ENCODE measurements at places on chromosomes 7 and 10.

DNA sequence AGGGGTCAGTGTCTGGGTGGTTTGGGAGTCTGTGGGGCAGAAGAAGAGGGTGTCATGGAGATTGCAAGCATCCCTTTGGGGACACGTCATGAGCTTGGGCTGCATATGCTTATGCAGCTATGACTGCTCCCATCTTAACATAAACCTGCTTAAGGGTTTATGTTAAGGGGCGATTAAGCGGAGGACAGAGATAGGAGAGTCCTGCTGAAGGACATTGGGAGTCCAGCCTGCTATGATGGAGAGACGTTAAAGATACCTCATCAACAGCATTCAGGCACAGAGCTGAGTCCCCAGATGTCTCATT, 76.8 kb upstream of the AKR1E2 start:
- no peak for DNase-seq

DNA sequence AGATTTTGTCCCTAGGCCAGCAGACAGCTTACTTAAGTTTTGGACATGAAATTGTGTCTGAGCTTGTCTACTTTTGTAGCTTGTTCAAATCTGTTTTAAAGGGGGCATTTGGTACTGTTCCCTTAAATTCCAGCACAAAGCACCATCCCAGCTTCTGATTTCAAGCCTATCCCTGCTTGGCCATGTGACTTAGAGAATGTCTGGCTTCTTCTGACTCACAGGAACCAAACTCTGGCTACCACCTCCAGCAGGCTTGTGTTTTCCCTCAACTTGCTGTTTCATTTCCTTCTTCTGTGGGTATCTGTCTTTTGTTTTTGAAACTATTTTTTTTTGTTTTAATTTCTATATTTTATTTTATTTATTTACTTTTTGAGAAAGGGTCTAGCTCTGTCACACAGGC, 97.9 kb upstream of the FZD8 start:
- no peak for DNase-seq

DNA sequence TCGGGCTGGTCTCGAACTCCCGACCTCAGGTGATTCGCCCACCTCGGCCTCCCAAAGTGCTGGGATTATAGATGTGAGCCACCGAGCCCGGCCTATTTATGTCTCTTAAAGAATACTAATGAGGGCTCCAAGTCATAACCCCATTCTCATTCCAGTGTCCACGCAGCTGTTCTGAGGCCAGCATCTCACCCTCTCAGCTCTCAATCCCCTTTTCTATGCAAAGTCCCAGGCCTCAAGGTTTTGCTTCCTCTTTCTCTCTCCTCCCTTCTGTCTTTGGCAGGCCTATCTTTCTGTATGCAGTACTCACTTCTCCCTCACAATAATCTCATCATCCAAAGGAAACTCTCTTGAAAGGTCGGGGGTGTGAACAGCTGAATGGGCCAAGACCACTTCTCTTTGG, 28.0 kb upstream of the VSIR start:
- no peak for DNase-seq

DNA sequence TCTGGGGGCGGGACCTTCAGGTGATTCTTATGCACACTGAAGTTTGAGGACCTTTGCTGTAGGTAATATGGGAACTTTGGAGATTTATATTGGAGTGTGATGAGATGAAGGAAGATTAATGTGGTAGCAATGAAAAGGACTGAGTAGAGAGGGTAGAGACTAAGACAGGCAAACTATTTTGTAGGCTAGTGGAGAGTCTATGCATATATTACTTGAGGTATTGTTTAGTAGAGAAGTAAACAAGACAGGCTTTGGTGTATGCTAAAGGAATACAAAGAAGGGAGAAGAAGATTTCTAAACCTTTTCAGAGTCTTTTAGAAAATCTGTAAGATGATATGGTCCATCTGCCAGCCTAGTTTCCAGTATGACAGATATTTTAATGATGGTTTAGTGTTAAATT, 129.1 kb downstream of the EXOC4 start:
- no peak for DNase-seq

DNA sequence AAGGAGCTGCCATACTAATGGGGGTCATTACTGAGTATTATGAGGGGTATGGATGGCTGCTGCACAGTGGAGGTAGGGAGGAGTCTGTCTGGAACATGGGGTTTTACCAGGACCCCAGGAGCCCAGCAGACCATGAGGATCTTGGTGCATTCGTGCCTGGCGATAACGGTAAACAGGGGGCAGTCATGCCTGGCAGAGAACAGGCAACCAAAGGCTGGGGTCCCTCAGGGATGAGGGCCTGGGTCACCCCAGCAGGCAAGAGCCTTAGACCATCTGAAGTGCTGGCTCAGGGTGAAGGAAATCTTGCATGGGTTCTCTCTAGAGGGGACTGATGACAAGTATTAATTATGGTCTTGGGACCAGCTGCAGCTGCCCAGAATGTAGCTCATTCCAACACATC, 46.1 kb downstream of the MYL10 start:
- no peak for DNase-seq

GRCh38 chr7:29091715-29092114, 54.6 kb downstream of the CPVL start:
- DNase-seq, result no peak

DNA sequence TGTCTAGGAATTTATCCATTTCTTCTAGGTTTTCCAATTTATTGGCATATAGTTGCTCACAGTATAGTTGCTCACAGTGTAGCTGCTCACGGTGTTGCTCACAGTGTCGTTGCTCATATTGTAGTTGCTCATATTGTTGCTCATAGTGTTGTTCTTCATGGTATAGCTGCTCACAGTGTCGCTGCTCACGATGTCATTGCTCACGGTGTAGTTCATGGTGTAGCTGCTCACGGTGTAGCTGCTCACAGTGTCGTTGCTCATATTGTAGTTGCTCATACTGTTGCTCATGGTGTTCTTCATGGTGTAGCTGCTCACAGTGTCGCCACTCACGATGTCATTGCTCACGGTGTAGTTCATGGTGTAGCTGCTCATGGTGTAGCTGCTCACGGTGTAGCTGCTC, 7.7 kb upstream of the PRKAR1B start:
- DNase-seq, result no peak

DNA sequence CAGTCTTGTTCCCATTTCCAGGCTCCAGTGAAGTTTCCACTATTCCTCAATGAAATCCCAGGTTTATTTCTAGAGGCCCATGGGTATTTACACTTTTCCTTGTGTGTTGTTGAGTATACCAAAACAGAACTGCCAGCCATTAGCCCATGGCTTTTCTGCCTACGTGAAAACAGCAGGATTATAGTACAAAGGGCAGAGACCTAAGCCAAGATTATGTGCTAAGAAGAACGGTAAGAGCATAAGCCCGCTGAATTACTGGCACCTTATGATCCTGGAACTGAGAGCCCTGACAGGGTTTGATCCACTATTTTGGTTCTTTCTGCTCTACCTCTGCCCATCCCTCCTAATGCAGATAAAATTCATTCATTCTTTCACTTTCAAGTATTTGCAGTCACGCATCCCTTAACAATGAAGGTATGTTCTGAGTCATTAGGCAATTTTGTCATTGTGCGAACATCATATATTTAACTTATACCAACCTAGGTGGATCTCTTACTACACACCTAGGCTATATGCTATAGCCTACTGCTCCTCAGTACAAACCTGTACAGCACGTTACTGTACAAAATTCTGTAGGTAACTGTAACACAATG, 16.0 kb downstream of the SEMA3C start:
- no peak for DNase-seq

GRCh38 chr10:119116326-119116951, 12.5 kb downstream of the DENND10 start:
- DNase-seq, result no peak

GRCh38 chr7:24611130-24611529, 37.9 kb downstream of the PALS2 start:
- no peak for DNase-seq

DNA sequence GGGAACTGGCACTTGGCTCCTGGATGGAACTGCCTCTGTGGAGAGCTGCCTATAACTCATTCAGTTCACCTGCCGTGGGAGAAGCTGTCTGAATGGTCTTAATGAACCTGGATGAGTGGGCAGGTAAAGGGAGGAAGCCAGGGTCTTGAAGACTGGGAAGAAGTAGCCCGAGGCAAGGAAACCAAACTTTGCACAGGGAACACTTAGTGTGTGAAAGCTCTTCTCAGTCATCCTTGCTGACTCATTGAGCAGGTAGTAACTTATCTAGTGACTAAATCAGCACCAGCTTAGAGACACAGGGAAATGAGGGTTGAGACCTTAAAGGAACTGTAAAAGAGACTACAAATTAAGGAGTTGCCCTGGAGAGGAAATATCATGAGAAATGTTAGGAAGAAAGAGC, 9.9 kb downstream of the LRRC4 start:
- no peak for DNase-seq

- DNase-seq, result no peak
These were observed 41.0 kb downstream of the UBE2H start for GRCh38 chr7:129911790-129912189.

- DNase-seq, result no peak
These were observed 79.8 kb downstream of the CLEC2L start for GRCh38 chr7:139603282-139603681.

DNA sequence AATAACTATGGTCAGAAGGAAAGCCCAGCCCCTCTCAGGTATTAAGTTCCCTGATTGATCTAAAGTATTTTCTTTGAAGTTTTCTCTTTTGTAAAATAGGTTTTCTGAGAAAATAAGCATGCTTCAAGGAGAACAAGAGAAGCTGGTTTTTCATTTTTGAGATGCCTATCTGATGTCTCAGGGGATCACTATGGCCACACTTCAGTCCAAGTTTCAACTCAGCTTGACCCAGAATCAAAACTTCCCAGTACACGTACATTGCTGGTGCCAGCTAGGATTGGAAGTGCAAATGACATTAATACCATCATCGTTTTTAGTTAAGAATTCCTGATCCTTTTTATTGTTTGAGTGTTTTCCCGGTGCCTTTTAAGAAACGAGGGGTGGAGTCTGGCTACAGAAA, 7.2 kb downstream of the ITIH5 start:
- DNase-seq, result no peak

DNA sequence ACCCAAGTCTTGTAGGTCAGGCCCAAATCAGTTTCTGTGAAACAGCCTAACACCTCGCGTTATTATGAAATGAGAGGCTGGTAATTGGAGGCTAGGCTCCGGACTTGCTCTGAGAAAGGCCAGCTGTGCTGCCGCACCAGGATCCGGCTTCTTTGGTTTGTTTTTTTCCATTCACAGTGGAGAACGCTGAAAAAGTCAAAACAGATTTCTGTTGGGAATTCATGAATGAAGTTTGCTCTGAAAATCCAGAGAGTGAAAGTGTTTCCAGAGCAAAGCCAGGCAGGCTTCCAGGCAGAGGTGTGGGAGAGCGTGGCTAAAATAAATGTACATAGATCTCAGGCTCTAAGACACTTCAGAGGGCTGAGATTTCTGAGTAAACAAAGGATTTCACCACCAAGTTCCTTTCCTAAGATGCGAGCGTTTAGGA, 240.1 kb downstream of the TRIL start:
- no peak for DNase-seq

GRCh38 chr7:1893036-1893435, 223.0 kb downstream of the ELFN1 start:
- no peak for DNase-seq

DNA sequence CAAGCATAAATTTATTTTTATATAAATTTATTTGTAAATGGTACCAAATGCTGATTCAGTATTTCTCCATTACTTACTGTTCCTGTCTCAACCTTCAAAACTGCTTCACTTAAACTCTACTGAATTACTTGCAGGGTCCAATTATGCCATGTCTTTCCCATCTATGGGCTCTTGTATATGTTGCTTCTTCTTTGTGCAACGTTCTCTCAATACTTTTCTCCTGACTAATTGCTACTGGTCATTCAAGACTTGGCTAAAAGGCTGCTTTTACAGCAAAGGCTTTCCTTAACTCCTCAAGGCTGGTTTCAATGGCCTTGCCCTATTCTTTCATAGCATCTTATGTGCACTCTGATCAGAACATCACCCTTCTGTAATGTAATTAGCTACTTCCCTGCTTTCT, 67.9 kb downstream of the RNLS start:
- DNase-seq, result no peak

DNA sequence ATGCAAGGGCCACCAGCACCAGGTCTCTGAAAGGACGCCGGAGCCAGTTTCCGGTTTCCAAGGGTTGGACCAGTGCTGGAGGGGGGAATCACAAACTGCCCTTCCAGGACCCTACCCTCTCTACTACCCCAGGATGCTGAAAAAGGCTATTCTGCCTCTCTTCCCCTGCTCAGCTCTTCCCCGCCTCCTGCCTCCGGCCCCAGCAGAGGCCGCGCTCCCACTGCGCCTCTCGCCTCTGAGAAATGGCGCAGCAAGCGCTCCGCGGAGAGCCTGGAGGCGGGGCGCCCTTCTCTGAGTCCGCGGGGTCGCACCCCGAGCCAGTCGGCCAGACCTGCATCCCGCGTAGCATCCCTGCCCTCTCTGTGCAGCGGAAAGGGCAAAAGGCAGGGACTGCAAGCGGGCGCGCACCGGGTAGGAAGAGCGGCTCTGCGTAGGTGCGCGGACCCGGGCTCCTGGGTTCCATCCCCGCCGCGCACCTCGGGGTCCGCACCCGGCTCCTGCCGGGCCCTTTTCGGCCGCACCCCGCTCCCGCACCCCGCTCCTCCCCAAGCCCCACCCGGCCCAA, 476 bp upstream of the RET start:
- DNase-seq, result no peak

DNA sequence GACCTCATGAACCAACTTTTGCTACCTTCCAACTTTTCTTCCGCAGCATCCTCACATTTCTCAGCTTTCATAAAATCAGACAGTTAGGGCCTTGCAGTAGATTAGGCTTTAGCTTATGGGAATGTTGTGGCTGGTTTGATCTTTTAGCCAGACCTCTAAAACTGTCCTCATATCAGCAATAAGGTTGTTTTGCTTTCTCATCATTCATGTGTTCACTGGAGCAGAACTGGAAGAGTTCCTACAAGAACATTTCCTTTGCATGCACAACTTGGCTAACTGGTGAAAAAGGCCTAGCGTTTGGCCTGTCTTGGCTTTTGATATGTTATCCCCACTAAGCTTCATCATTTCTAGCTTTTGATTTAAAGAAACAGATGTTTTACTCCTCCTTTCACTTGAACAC, 130.0 kb upstream of the LRRTM3 start:
- no peak for DNase-seq

GRCh38 chr10:1660386-1660785, 76.9 kb downstream of the ADARB2 start:
- DNase-seq, result no peak

DNA sequence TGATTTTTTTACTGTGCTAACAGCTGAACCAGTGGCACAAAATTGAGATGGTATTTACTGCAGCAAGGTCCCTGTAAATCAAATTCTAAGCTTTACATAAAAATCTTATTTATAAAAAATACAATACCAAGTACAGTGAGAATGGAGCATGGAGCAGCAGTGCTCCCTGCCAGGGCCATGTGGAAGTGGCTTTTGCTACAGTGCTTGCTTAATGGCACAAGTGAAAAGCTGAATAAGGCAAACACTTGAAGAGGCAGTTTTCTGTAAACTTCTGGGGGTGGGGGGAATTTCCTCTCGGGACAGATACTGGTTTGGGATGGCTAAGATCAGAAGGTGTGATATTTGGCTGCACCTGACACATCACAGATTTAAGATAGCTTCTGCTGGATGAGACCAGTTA, 27.5 kb downstream of the AP3M1 start:
- no peak for DNase-seq
